ENCODE measurements at places on chromosomes 4 and X. TPM values are rescaled to one million over a fixed set of nuclear protein-coding genes. Genes with fewer than 3 reads are reported as not detected.

TLR10 gene
- not detected for total RNA-seq

MTMR8 gene
- total RNA-seq = 0.24 TPM

OTC gene
- not detected for total RNA-seq

NOX1 gene
- not detected for total RNA-seq

TCEAL8 gene
- 87.1 TPM for total RNA-seq

GRPR gene
- total RNA-seq = 0.60 TPM

H2BW2 gene
- not detected for total RNA-seq

TMEM131L gene
- 10.8 TPM for total RNA-seq

RPS6KA6 gene
- total RNA-seq = not detected

APEX2 gene
- total RNA-seq = 22.5 TPM

FAM114A1 gene
- 150 TPM for total RNA-seq

Data from RPMI7951 (cell line).